ENCODE measurements at places on chromosomes 6 and 20.
A peak's percentile ranks its signal among the peaks of the same experiment; 100 is the strongest.

- no peak for DNase-seq
Observed at GRCh38 chr6:49142421-49143151, 320.5 kb downstream of the MMUT start.

- peak; percentile 47 for DNase-seq
Observed at GRCh38 chr20:31717478-31718201, 5.0 kb downstream of the BCL2L1 start.

GRCh38 chr6:107753778-107754177, 70.3 kb downstream of the SCML4 start:
- no peak for DNase-seq

- no peak for DNase-seq
Observed at GRCh38 chr6:87277123-87277522, 45.3 kb upstream of the SMIM8 start.

GRCh38 chr20:62370115-62370806, 3.1 kb upstream of the LAMA5 start:
- DNase-seq = peak; percentile 66

GRCh38 chr6:112660626-112661025, 313.5 kb downstream of the RFPL4B start:
- no peak for DNase-seq

DNA sequence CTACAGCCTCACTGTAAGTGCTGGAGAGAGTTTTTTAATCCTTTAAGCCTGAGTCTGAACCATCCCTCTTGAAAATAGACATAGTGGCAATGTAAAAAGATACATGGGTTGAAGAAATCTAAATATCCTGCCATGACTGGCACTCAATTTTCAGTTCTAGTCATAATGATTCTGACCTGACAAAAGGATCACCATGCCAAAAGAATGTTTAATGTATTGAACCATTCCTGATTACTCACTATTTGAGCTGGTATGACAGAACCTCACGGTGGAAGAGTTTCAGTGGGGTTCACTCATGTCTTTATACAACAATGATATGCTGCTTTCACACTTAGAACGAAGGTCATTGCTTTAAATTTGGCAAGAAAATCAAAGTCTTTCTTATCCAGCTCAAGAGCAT, 93.4 kb downstream of the HIVEP2 start:
- DNase-seq = no peak

DNA sequence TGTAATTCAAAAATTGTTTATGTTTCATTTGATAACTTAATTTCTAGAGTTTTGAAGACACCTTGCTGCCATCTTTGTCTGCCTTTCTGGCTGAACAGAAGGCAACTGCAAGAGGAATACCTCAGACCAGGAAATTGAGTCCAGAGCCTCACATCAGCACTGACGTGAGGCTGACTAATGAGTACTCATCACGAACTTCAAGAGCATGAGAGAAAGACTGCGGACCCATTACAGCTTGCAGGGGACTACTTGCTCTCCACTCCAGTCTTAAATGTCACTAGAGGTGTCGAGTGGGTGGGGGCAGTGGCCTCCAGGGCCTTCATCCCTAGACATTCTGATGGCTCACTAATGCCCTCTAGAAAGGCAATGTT, 109.5 kb upstream of the SSTR4 start:
- peak; percentile 33 for DNase-seq

DNA sequence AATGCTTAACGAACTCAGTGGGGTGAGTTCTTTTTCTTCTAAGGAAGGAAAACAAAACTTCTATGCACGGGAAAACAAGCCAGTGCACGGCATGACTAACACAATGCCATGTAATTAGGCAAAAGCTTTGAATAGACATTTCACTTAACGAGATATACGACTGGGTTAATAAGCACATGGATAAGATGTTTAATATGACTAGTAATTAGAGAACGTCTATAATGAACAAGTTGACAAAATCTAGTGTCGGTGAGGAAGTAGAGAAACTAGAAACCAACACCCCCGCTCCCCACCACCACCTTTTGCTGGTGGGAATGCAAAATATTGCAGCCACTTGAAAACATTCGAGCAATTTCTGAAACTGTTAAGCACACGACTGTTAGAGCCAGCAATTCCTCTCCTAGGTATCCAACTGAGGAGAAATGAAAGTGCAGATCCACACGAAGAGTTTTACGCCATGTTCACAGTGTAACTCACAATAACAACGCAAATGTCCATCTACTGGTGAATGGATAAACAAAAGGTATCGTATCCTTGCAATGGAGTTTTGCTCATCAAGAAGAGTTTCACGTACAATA, 644.9 kb upstream of the AGPAT4 start:
- no peak for DNase-seq

DNA sequence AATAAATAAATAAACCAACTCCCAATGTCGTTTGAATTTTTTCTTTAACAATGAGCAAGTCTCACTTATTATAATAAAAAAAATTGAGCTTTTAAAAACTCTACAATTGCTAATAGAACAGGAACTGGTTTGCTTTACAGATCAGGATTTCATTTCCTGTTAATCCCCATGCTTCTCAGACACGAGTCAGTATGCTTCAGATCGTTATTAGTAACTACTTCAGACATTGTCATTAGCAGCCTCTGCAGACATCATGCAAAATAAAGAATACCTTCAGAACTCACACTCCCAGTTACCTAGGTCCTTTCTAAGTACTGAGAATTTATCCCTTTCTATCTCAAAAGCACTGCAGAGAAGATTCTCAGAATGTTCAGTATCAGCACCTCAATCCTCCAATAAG, 10.0 kb upstream of the FAM210B start:
- DNase-seq = no peak

- no peak for DNase-seq
Observed at GRCh38 chr6:115982453-115982852, 78.2 kb downstream of the FRK start.

GRCh38 chr6:12119085-12119588, 107.0 kb downstream of the HIVEP1 start:
- no peak for DNase-seq

DNA sequence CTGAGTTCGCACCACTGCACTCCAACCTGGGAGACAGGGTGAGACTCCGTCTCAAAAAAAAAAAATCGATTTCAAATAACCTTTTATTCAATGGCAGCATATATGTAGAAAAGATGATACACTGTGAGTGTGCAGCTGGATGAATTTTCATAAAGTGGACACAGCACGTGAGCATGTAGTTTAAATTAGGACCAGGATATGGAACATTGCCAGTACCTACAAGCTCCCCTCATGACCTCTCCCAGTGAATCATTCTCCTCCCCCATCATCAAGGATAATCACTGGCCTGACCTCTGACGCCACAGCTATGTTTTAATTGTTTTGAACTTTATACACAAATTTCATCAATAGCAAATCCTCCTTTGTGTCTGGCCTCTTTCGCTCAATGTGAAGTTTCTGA, 53.8 kb upstream of the HDAC2 start:
- DNase-seq = no peak

- peak; percentile 40 for DNase-seq
Observed at GRCh38 chr6:99434702-99435530, 9.8 kb upstream of the PNISR start.

DNA sequence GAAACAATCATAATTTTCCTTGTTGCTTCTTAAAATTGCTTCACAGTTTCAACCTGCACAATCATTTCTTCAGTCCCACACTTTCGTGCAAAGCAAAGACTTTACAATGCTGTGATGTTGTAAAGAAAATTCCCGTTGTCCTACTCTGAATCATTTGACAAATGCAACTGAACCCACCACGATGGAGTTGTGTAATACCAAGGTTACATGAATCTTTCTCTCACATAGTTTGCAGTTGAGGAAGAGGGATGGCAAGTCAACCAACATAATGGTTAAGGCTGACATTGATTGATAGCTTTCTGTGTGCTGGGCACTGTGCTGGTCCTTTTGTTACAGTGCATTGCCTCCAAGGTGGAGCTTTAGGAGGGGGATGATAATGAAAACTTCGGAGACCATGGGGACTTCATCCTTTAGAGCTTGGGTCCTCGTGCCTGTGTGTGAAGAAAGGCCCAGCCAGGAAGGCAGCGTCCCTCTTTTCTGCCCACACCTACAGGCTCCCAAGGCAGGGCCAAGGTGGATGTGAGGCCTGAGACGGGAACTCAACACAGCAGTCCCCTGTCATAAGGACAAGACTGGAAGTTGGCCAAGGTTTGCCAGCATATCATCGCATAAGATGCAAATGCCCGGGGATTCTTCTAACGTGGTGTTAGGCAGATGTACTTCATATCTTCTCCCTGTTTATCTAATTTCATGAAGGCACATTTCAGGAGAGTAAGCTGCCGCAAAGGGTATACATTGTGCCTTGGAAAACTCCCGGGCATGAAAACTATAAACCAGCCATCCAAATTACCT, 96.9 kb downstream of the LY86 start:
- DNase-seq = peak; percentile 72

GRCh38 chr20:39398656-39399055, 436.5 kb downstream of the DHX35 start:
- no peak for DNase-seq

GRCh38 chr6:155894758-155895157, 439.1 kb upstream of the NOX3 start:
- DNase-seq = no peak

DNA sequence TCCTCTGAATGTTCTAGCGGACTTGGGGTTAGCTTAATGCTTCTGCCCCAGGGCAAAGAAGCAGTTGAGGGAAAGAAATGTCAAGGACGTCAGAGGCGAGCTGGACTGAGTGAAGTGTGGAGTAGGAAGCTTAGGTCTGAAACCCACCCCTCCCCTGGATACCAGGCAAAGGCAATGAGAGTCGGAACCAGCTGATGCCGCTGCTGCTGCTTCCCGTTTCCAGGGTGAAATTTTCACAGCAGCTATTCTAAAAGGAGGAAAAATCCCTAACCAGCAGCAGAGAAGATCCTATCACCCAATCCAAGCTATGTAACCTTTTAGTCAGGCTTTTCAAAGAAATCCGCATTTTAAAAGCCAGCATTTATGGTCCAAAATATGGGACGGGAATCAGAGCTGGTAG, 564.3 kb downstream of the LMBRD1 start:
- DNase-seq = no peak

- no peak for DNase-seq
Observed at GRCh38 chr6:167089243-167090142, 33.4 kb upstream of the CCR6 start.

GRCh38 chr6:82534876-82535275, 171.3 kb downstream of the TPBG start:
- DNase-seq = no peak

DNA sequence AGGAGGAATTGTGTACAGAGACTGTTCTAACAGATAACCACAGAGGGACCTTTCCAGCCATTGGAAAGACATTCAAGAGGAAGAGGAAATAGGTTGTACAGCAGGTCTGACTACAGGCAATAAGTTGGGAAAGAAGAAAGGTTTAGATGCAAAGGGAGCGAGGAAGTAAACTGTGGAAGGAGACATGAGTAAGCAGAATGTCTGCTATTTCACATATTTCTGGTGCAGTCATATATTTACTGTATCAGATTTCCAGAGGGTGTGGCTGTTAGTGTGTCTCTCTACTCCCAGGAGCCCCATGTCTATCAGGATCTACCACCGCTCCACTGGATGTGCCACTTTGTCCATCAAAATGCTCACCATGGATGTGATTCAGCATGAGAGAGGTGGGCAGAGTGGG, 25.9 kb downstream of the MRS2 start:
- peak; percentile 5 for DNase-seq

DNA sequence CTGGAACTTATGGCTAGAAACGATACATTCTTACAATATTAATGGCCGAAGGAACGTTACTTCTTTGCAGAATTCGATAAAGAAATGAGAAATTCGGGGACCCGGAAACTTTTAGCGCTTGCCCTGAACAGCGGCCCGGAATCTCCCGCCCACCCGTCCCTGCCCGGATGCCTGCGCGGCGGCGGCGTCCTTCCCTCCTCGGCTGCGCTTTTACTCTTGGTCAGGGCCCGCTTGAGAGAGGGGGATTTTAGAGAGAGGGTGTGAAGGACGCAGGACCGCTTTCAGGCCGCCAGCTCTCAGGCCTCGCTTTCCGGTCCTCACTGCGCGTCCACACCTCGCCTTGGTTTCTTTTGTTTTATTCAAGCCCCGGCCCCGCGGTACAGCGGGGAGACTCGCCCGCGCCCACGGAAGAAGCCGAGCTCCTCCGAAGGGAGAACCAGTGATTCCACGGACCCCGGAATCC, 243.7 kb downstream of the ARID1B start:
- peak; percentile 82 for DNase-seq

GRCh38 chr6:167090171-167090570, 32.7 kb upstream of the CCR6 start:
- peak; percentile 34 for DNase-seq

- peak; percentile 19 for DNase-seq
Observed at GRCh38 chr20:19211661-19212468, 577 bp upstream of the SLC24A3 start.

DNA sequence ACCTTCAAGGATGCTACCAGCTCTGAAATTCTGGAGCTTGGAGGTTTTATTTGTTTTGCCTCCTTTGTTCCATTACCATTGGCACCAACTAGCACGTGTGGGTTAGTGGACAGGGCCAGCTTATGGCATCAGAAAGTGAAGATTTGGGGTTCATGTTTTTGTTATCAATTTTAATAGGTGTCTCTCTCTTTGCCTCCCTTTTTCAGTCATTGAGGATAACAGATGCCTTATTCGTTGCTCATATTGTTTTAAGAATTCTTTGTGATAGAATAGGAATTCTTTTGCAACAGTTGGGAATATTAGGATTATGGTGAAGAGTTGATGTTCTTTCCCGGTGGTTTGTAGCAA, 22.9 kb downstream of the TMC2 start:
- DNase-seq = no peak

DNA sequence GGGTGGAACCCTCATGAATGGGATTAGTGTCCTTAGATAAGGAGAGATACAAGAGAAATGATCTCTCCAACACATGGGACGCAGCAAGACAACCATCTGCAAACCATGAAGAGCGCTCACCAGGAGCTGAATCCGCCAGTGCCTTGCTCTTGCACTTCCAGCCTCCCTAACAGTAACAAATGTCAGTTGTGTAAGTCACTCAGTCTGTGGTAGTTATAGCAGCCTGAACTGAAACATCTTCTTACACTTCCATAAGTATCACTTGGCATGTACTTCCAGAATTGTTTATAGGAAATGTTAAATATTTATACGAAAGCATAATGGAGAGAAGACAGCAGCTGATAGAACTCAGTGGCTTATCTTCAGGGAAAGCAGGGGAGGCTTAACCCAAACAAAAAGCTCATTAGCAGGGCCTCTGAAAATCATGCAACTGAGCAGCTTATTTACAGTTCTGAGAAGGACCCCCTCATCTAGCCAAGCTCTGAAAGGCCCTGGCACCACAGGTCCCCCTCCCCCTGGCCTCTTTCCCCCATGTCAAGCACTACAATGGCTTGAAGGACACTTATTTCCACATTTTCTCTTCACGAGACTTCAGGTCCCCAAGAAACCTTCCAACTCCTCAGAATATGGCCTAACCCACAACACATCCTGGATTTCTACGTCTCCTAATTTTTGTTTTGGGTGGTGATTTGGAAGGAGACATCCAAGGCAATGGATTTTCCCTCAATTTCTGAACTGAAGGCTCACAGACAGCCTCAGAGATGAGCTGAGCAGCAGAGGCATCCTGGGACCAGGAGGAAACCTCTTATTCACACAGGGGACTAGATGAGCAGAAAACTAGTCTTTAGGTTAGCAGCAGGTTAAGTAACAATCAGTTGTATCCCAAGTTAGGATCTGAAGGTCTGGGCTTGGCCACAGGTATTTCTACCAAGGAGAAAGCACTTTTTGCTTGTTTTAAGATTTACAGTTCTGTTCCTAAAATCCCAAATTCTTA, 49.1 kb downstream of the GCLC start:
- no peak for DNase-seq

GRCh38 chr6:21999012-21999528, 297.8 kb downstream of the PRL start:
- DNase-seq = no peak
